ENCODE measurements at places on chromosomes 11 and 22.

DNA sequence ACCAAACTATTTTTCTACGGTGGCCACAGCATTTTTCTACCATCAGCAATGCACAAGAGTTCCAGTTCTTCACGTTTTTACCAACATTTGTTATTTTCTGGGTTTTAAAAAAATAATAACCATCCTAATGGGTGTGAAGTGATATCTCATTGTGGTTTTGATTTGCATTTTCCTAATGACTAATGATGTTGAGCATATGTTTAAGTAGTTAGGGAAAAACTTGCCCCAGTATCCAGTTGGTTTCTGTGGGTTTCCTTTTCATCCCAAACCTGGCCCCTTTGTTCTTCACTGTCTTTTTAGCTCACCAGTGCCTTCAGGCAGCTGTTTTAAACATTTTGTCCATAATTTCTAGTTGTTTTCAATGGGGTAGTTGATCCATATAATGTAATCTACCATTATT is 14.7 kb upstream of the PTS start:
- DNase-seq = no peak

DNA sequence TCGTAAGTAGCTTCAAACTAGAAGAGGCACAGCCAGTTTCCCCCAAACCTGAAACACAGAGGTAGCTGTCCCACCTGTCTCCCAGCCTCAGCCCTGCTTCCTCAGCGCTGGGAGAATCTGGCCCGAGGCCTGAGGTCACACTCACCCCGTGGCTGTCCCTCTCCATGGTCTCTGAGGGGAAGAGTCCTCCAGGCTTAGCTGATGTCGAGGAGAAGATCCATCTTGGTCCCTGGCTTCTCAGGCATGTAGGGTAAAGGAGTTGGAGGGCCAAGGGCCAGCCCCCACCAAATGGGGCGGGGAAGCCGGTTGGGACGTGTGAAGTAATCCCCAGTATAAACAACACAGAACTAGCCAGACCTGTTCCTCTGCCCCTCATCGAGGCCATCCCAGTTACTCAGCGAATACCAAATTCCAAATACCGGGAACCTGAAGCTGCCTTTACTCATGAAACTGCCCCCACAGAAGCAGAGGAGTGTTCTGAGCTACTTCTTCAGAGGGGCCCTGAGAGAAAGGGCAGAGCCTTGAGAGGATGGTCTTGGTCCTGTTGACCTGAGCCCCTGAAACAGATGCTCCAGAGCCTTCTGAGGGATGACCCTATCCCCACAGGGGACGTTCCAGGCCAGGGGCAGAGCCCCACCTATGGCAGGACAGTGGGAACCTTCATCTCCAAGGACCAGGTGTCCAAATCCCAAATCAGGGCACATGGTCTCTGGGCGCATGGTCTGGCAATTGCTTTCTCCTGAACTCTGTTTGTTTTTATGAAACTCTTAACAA is at the start of gene TMPRSS13:
Gene TMPRSS13 (minus strand): TSS at position 261 of the 774 bp plus-strand sequence. CDS start 95 bp downstream, at position 166.
- peak; percentile 26 for DNase-seq

- DNase-seq = no peak
Observed at GRCh38 chr11:108131993-108132392, 10.6 kb downstream of the ACAT1 start.

- no peak for DNase-seq
Observed at GRCh38 chr11:46285594-46286033, 8.2 kb downstream of the CREB3L1 start.

GRCh38 chr11:14886513-14886912 is 5.5 kb downstream of the CYP2R1 start:
- no peak for DNase-seq

- DNase-seq = no peak
Observed at GRCh38 chr11:132122735-132123134, 752.3 kb downstream of the NTM start.

- no peak for DNase-seq
Observed at GRCh38 chr11:9681583-9682372, 17.9 kb downstream of the SWAP70 start.

GRCh38 chr22:22552630-22553029 is 6.4 kb downstream of the PRAME start:
- no peak for DNase-seq

- no peak for DNase-seq
Observed at GRCh38 chr22:25232301-25232700, 12.9 kb downstream of the CRYBB2 start.

- DNase-seq = no peak
Observed at GRCh38 chr11:122439866-122440810, 215.4 kb upstream of the UBASH3B start.

DNA sequence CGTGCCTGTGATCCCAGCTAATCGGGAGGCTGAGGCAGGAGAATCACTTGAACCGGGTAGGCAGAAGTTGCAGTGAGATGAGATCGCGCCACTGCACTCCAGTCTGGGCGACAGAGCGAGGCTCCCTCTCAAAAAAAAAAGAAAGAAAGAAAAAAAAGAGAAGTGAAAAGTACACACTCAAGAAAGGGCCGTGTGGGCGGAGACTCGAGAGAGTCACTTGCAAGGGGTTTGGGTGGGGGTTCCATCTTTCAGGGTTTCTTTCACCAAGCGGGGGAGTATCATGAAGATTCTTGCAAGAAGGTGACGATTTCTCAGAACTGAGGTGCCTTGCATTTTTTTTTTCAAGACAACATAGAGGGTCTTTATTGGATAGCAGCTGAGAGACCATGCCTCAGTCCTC is 4.0 kb upstream of the IFITM5 start:
- DNase-seq = no peak

DNA sequence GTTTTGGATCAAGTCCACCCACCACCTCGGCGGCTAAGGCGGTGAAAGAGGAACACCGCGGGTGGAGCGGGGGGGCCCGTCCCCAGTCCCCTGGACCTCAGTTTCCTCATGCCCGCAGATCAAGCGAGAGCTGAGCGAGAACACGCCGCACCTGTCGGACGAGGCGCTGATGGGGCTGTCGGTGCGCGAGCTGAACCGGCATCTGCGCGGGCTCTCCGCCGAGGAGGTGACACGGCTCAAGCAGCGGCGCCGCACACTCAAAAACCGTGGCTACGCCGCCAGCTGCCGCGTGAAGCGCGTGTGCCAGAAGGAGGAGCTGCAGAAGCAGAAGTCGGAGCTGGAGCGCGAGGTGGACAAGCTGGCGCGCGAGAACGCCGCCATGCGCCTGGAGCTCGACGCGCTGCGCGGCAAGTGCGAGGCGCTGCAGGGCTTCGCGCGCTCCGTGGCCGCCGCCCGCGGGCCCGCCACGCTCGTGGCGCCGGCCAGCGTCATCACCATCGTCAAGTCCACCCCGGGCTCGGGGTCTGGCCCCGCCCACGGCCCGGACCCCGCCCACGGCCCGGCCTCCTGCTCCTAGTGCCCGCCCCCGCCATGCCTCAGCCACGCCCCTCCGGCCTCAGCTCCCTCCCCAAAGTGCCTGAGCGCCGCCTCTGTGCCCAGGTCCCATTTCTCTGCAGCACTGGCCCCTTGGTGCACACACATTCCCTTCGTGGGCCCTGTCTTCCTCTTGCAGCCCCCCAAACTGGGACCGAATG is 12.7 kb downstream of the MAFF start:
- DNase-seq = no peak

DNA sequence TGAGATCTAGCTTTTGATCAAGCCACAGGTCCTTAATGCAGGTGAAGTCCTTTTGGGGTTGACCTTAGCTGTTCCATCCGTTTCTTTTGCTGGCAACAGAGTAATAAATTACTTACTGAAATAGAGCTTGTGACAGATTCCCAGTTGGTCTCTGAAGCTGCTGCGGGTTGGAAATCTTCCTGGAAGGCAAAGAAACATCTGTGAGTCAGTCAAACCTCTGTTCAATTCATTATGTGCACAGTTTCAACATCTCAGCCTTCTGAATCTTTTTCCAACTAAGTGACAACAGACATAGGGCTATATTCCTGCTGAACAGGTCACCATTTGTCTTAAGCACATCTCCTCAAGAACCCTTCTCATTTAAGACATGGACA is 88.9 kb upstream of the DDI1 start:
- no peak for DNase-seq

GRCh38 chr11:134543241-134543640 is 131.2 kb upstream of the B3GAT1 start:
- DNase-seq = no peak

DNA sequence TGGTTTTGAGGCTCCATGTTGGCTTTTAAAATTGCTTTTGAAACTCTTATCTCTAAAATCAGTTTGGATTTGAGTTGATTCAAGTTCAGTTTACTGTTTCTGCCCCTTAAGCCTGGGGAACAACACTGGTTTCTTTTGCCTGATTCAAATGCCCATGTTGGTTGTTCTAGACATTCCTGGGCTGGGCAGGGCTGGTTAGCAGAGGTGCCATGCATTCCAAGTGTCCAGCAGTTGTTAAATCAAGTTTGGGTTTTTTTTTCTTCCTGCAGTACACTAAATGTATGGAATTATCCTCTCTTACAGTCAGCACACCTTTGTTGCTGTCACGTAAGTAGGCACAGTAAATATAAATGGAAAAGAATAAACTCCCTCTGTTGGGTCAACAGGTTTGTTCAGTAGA is 67.2 kb upstream of the MTMR2 start:
- no peak for DNase-seq

DNA sequence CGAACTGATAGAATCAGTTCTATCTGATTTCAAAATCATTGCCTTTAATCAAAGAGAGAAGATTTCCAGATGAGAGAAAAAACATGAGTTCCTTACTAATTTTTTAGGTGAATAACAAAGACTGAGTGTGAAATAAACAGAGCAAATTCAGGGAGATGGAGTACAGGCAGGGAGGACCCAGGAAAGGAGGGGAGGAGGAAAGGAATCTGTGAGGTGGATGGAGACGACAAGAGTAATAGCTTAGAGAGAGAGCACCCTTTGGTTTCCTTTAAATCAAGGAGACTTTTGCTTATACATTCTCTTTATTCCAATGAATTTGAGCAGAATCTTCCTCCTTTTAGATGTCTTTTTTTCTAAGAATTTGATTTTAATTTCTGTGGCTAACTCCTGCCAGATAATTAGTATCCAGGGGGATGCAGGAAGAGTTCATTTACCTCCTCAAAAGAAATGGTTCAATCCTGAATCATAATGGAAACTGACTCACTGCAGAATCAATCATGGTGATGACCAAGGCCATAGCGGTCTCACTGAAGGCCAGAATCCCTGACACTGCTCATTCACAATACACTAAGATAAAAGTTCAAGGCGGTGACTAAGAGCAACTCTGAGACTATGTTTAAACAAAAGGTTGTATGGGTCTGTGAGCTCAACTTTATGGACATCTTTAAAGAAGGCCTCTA is 234.0 kb upstream of the ZC3H12C start:
- no peak for DNase-seq

- no peak for DNase-seq
Observed at GRCh38 chr22:46338636-46339035, 3.1 kb downstream of the TRMU start.

DNA sequence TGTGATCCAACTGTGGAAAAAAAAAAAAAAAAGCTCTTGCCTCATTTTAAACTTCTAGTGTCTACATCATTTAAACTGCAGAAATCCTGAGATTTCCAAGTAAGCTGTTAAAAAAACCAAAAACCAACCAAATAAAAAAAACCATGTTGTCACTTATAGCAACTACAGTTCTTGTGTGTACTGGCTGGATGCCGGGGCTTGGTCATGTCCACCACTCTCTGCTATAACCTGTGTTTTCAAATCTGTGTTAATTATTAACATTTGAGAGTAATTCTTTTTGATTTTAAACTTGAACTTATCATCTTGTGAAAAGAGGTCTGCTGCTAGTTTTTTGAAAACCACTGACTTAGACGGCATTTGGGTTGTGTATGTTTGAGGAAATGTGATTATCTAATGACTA is 32.2 kb upstream of the BID start:
- DNase-seq = no peak

GRCh38 chr22:19579115-19579811 is 55.1 kb upstream of the CLDN5 start:
- no peak for DNase-seq

DNA sequence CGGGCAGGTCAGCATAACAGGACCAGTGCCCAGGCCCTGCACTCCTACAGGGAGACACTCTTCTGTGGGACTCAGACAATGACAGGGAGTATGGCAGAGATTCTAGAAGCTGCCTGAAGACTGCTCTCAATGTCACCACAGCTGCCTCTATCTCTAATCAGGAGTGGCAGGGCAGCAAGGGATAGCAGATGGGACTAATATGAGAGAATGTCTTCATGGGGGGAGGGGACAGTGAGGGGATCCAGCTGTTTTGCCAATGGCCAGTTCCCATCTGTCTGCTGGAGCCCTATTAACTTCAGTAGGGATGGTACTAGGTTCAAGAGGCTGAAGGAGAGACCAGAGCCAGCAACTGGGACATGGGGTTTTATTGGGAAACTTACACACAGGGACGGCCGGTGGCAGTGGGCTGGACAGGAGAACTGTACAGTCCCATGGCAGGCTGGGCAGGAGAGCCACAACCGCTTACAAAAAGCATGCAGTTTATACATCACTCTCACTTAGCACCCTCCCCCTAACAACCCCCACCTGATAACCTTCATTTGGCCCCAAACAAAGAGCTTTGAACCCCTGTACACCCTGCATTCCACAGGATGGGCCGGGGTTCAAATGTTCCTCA is 2.5 kb upstream of the CD82 start:
- no peak for DNase-seq

- DNase-seq = no peak
Observed at GRCh38 chr22:30922151-30922611, 46.4 kb downstream of the MORC2 start.

DNA sequence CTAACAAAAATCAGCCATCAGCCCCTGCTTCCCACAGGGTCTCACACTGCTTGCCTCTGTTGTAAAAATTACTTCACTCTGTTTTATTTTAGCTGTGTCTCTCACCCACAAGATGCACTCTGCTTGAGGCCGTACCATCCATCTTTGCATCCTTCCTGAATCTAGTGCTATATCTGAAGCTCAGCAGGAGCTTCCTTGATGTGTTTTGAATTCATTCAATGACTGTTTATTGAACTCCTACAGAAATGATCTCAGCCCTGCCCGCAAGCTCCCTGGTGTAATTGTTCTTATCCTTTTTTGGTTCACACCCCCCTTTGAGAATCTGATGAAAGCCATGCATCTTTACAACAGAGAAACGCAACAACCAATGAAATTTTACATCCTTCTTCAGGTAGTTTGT is 310.2 kb upstream of the ZC3H12C start:
- DNase-seq = no peak

DNA sequence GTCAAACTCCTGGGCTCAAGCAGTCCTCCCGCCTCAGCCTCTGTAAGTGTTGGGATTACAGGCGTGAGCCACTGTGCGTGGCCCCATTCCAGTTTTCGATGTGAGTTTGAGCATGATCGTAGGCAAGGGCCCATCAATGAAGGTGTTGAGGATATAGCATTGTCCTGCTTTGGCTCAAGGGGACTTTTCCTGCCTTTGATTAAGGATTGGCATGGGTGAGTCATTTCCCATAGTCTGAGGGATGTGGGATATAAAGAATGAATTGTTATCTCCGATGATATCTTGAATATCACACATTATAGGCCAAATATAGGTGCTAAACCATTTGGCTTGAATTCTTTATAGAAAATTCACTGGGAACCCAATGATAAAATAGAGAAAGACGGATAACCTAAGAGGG is 30.4 kb downstream of the STIM1 start:
- no peak for DNase-seq

DNA sequence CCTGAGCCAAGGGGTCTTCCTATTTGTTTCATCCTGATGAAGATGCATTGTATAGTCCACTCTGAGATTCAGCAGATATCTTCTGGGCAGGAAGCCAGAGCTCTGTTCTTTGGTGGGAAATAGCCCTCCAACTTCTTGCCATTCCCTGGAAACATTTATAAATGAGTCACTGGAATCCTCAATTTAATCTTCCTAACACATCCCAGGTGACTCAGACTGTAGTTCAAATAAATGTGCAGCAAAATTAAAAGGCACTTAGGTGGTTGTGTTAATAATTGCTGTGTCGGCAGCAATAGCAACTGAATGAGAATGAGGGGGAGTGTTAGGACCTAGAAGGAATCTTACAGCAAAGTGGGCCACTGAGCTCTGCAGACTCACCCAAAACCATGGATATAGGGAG is 108.6 kb downstream of the INSC start:
- DNase-seq = no peak
